ENCODE measurements at places on chromosomes 6 and 20.

GRCh38 chr20:36385503-36385902 lies 79.4 kb downstream of the DLGAP4 start:
- no peak for DNase-seq

DNA sequence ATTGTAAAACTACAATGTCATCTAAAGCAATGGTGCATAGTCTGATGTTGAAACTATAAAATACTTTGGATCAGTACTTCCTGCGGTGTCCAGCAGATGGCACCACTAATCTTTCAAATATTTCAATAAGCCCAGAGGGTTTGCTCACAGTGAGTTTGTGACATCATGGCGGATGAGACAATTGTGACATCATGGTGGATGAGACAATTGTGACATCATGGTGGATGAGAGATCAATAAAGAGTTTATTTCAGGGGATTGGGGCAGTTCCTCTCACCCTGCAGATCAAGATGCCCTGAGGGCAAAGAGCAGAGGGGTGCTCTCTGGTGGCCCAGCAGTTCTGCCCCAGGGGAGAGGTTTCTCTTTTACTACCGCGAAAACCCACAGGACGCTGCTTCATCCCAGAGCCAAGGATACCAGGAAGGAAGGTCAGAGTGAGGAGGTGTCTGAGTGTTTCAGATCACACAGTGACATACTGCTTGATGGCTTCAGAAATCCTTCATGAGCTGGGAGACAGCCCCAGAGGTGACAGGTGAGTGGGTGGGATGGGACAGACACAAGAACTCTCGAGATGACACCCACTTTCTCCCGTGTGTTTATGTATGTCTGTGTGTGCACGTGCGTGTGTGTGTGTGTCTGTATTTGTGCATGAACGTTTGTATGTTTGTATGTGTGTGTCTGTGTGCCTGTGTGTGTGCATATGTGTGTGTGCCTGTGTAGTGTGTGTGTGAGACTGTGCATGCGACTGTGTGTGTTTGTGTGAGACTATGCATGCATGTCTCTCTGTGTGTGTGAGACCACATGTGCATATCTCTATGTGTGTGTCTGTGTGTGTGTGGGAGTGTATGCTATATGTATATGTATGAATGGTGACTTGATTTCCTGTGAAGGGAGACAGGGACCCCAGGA lies 7.3 kb upstream of the ULBP2 start:
- no peak for DNase-seq

DNA sequence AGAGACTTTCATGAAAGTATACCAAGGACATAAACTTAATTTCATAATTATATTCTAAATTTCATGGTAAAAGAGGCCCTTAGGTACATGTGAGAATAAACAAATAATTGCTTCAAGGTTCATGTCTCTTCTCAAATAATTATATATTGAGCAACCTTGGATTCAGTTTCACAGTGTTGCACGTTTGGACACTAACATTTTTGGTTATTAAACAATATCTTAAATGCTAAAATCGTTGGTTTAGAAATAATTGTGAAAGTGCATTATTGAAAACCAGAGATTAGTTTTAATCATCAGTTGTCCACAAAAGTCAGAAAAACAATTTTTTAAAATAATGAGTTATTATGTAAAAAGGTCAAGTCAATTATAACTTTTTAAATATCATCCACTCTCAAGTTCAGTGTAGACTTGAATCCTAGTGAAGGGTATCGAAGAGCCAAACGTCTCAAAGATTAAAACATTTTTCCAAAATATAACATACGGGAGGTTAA lies 227.1 kb upstream of the DEFB112 start:
- no peak for DNase-seq

DNA sequence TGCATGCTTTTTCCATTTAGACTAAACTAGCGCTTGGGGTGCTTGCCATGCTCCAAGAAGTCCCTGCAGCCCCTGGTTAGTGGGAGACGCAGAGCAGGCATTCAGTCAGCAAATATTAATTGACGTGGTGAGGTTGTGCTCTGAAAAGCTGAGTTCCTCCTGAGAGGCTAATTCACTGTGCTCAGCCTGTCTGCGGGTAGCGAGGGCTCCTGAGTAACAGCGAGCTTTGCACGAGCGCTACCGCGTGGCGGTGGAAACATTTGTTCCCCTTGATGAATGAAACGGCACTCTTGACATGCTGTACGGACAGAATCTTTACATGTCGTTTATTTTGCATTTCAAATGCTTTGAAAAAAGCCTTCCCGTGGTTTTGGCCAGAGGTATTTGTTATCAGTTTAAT lies 170.6 kb upstream of the AGPAT4 start:
- no peak for DNase-seq

GRCh38 chr6:43506667-43507471 lies 3.3 kb downstream of the LRRC73 start:
- no peak for DNase-seq

DNA sequence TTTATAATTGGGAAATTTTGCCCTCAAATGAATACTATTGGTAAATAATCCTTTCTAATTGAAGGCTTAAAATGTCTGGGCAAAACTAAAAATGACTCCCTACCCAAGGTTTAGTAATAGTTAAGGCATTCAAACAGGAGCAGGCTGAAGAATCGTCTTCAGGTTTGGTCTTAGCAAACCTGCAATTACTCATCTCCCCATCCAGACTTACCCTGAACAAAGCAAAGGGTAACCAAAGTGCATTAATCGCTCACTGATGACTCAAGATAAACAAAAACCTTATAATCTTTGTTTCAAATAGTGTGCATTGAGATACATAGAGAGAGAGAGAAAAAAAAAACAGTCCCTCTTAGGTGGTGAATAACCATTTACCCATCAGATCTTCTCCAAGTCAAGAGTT lies 225.5 kb downstream of the BMP2 start:
- DNase-seq = no peak

DNA sequence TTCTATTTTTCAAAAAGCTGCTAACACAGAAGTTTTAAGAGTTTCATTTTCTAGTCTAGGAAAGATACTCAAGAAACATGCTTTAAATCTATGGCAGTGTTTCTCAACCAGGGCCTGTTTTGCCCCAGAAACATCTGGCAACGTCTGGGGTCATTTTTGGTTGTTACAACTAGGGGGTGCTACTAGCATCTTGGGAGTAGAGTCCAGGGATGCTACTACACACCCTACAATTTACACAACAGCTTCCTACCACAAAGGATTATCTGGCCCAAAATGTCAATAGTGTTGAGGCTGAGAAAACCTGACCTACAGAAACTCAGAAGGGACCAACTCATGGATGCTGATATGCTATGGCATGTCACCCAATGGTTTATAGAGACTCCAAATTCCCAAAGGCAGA lies 24.4 kb downstream of the SERAC1 start:
- no peak for DNase-seq

- DNase-seq = no peak
Observed at GRCh38 chr6:68273297-68273696, 361.8 kb upstream of the ADGRB3 start.

- no peak for DNase-seq
Observed at GRCh38 chr20:49521356-49521755, 38.9 kb upstream of the KCNB1 start.

GRCh38 chr6:134217105-134217797 lies 100.7 kb downstream of the SGK1 start:
- DNase-seq = no peak

DNA sequence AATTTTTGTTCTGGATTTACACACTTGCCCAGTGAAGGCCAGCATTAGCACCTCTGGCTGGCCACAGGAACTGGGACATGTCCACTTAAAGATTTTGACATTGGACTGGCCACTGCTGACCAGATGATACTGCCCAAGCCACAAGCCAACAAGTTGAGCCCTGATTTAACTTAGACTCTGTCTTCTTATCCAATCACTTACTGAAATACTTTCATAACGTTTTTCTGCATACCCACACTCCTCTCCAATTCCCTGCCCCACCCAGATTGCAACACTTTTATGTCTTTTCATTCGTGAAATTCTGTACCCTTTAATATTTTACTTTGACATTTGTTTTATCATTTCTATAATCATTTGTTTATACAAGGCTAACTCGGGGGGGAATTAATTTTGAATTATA lies 170.3 kb upstream of the TAB2 start:
- DNase-seq = no peak

- no peak for DNase-seq
Observed at GRCh38 chr6:149566410-149567193, 427 bp downstream of the GINM1 start.

DNA sequence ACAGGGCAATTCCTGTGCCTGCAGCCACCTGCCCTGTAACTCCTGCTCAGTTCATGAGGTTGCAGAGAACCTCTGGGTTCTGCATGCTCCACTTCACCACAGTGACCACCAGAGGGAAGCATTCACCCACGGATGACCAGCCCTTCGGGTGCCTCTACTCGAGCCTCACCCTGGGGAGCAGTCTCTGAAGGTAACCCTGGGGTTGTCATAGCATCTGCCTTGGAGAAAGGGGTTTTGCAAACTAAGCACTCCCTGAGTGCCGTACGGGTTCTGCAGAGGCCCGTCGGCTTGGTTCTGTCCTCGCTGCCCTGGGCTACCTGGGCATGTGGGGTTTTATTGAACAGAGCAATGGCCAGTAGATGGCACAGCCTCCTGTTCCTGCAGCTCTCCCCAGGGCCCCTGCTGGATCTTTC lies 10.2 kb upstream of the CST5 start:
- DNase-seq = no peak

GRCh38 chr20:31861135-31861384 lies 9.3 kb downstream of the DUSP15 start:
- DNase-seq = no peak

DNA sequence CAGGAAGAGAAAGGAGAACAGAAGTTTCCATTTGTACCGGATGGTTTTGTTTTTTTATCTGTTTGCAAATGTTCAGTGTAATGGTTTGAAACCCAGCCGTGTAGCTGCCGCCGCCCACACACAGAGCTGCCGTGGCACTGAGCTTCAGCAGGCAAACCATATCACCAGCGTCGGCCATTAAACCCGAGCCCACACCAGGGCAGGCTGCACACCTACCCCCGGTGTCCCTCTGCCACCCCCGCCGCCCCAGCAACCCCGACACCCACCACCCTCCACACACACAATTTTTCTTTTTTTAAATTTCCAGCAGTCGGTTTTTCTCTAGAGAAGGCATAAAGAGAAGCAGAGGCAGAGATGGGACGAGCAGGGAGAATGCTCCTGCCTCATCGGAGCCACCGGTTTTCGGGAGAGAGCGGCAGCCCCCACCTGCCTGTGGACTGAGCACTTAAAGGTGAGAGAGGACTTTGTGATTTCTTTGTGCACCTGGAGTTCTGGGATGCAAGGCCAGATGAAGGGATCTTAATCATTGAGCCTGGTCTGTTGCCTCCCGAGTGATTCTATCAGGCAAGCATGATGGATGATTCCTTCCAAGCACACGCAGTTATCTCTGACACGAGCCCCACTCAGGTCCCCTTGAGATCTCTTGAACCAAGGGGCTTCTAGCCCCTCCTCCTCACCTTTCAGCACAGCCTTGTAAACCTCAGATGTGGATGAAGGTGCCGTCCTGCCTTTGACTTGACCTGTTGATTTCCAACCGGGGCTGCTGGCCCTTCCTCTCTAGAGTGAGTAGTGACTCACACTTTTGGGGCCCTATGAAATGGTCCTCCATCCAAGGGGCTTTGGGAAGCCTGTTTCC lies 17.5 kb upstream of the ZNF831 start:
- DNase-seq = no peak

- DNase-seq = no peak
Observed at GRCh38 chr20:46087161-46087560, 2.6 kb downstream of the NCOA5 start.

GRCh38 chr20:63224412-63225081 lies 8.6 kb upstream of the YTHDF1 start:
- no peak for DNase-seq

- DNase-seq = no peak
Observed at GRCh38 chr6:7243179-7243981, 69.6 kb downstream of the SSR1 start.

DNA sequence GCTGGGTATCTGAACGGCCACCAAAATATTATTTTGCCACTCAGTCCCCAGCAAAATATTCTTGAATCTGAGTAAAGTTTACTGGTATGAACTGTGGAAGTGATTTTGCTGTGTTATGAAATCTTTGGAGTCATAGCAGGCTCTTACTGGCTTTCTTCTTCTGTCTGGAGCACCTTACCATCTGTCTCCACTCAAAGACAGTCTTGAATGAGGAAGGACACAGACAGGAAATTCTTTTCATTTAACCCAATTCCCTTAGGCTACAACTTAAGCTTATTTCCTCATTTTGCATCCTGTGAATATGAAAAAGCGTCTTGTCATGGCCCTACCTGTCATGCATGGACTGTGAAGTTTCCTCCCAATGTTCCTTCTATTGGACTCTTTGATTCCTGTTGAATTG lies 24.7 kb downstream of the FNDC1 start:
- DNase-seq = no peak

DNA sequence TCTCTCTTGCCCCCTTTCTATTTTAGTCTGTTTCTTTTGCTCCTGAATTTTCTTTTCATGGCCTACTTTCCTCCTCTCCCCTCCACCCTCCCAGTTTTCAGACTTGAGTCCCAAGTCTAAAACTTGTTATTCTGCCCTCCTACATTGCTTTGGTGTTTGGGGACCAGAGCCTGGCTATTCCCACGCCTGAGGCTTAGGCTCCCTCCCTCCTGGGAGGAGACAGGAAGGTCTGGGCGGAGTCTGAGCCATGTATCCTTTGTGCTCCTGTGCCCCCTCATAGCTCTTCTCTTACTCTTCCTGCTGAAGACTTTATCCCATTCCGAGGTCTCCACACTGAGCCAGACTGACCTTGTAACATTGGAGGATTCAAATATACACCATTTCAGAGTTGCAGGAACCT lies 69.5 kb downstream of the DAAM2 start:
- DNase-seq = no peak

GRCh38 chr6:75217193-75217592 lies 11.3 kb upstream of the COL12A1 start:
- no peak for DNase-seq

GRCh38 chr6:167666571-167667203 lies 160.0 kb upstream of the AFDN start:
- no peak for DNase-seq
